Dorsolateral prefrontal cortex (tissue), 122 donors: ENCODE measurements at places on chromosomes 11 and 22.

GRCh38 chr22:42622061-42622710, 7.5 kb upstream of the POLDIP3 start:
- DNase-seq: no peak

DNA sequence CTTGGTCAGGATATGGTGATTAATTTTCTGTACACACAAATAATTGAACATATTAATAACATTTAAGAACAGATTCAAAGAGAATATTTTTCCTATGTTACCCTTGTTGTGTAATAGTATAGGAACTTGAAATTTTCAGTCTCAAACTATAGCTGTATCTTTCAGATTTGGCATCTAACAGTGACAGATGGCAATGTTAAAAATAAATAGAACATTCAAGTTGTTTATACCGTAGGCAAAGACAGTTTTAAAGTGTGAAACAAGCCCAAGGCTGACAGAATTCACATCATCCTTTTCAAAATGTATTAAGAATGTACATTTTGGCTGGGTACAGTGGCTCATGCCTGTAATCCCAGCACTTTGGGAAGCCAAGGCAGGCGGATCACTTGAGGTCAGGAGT, 92.6 kb upstream of the TP53AIP1 start:
- DNase-seq: no peak

DNA sequence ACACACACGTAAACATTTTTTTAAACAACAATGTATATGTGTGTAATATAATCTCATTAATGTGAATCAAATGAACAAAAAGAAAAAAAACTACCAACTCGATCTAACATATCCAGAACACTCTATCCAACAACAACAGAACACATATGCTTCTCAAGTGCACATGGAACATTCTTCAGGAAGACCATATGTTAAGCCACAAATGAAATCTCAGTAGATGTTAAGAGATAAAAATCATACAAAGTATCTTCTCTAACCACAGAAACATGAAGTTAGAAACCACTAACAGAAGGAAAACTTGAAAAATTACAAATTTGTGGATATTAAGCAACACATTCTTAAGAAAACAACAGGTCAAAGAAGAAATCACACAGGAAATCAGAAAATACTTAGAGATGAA, 25.5 kb upstream of the TMEM45B start:
- DNase-seq: no peak

- no peak for DNase-seq
Observed at GRCh38 chr22:17587629-17588028, 24.3 kb downstream of the SLC25A18 start.

DNA sequence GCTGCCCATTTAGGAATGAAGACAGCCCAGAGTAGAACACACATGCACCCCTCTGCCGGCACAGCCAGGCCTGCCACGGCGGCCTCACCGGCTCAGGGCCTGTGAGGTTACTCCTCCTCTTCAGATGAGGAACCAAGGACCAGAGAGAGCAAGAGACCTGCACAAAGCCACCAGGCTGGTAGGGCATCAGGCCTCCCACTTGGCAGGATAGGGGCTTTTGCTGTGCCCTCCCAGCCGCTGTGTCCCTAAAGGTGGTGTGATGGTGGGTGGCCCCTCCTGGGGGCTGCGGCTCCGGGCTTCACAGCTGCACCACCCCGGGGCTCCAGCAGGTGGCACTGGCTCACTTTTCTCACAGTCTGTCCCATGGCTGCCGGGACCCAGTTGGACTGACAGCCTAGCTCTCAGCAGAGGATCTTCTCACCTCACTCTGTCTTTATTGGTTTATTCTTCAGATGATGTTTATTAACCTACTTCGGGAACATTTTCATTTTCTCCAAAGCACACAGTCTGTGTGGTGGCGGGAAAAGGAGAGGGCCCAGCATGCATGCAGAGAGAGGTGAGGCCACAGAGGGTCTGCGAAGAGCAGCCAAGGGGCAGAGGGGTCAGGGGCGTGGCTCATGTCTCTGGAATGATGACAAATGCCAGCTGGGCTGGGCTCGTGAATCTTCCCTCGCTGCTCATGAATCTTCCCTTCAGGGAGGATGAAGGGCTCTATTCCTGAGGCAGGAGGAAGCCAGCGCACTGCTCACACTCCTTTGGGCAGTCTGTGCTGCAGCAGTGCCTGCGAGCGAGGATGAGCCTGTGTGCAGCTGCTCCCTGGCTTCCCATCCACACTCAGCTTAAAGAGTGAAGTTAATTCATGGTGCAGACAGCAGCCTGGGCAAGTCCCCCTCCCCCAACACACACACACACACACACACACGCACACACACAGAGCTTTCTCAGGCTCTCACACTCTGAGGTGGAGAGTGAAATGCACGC, 101.1 kb upstream of the PITPNB start:
- DNase-seq: peak; percentile 74

DNA sequence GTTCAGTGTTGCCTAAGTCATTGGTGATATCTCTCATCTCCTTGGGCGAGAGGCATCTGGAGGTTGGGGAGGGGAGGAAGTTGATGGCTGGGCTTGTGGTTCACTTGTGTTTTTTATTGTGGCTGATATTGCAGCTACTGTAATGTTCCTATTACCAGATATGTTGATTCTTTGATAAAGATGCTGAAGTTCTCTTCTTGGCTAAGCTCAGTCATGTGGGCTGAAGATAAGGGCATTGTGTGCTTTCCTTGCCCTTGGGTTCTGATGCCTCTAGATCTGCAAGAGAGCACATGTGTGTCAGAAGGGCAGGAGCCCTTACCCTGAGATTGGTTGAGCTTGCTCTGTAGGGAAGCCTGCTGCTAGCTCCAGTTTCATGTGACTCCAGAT, 12.0 kb downstream of the STX3 start:
- DNase-seq: no peak
